ENCODE measurements at places on chromosomes 7 and 10.

GRCh38 chr7:93006480-93007095 lies 111.2 kb downstream of the SAMD9 start:
- DNase-seq: no peak

- no peak for DNase-seq
Observed at GRCh38 chr7:29463504-29464158, 100.0 kb upstream of the PRR15 start.

GRCh38 chr7:131103997-131104396 lies 223.7 kb upstream of the MKLN1 start:
- DNase-seq: peak; percentile 30

DNA sequence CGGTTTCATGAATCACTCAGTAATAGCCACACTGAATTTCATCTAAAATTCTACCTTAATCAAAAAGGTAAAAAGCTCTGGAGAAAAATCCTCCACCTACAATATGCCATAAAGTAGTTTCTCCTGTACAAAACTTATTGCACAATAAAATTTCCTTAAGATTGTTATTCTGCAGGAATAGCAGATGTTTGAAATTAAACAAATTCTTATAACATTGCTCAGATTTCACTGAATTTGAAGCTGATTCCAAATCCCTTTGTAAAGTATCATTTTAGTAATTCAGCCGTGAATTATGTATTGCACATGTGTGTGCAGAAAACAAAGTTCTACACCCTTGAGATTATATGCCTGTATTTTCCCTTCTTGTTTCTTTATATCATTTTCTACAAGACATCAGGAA lies 123.8 kb downstream of the AMPH start:
- DNase-seq: no peak

- DNase-seq: no peak
Observed at GRCh38 chr7:1085910-1086421, 1.9 kb upstream of the GPER1 start.

DNA sequence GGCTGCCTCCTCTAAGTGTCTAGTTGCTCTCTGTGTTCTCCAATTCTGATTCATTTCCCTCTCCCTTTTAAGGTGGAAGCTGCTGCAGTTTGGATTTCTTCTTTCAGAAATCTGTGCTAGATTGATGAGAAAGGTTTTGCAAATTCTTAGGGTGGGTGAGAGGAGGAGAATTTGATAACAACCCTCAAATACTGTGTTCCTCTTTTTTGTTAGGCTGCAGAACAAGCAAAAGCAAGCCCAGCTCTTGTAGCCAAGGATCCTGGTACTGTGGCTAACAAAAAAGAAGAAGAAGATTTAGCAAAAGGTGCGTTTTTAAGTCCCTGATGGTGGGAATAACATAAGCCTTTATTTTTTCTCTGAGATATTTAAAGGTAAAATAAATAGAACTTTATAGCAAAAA lies 49.1 kb downstream of the STAM start:
- no peak for DNase-seq

DNA sequence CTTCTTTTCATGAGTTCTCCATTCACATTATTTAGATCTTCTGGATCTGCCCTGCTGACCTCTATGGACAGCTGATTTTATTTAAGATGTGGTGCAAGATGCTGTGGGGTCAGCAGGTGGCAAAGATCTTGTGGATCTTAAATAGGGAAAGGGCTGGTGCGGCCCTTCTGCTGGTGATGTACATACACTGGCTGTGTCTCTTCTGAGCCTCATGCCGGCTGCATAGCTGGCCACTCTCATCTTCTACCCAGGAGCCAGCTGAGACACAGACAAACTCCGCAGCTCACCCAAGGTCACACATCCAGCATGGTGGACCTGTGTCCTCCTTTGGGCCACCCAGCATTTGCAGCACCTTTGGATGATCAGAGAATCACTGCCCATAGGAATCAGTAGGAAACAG lies 9.7 kb downstream of the RBP3 start:
- DNase-seq: no peak

- DNase-seq: no peak
Observed at GRCh38 chr10:50809596-50809995, 69.9 kb downstream of the ASAH2B start.

DNA sequence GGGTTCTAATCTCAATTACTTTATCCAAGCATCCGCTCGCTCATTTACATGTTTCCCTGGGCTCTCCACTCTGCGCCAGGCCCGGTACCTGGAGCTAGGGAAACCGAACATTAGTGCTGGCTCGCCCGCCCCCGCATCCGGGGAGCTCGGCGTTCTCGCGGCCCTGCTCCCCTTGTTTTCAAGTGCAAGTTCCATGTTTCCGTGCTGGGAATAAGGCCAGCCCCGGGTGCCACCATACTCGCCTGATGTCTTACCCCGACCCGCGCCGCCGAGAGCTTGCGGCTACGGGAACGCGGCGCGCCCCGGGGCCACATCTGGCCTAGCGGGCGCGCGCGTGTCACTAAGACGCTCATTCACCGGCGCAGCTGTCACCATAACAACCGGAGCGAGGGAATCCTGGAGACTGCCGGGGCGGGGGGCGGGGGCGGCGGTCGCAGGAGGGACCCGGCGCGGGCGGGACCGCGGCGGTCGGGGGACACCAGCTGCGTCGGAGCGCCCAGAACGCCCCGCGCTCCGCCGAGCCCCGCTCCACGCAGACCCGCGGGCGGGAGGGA lies at the start of gene NEURL1:
Gene NEURL1, plus strand, starts transcription at position 344 of the 554 bp plus-strand sequence. CDS start 683 bp downstream, outside the sequence.
- DNase-seq: peak; percentile 19

- no peak for DNase-seq
Observed at GRCh38 chr10:129767751-129768150, 196.3 kb downstream of the EBF3 start.

DNA sequence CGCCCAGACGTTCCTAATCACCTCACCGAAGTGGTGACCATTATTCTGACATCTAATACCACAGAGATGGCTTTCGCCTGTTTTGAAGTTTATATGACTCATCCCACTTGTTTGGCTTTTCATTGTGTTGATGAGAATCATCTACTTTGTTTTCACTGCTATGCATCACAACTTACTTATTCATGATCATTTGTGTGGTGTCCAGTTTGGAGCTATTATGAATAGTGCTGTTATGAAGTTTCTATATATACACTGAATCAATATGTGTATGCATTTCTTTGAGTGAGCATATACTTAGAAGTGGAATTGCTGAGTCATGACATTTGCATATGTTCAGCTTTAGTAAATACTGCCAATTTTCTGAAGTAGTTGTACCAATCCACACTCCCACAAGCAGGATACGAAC lies 38.6 kb upstream of the TNKS2 start:
- no peak for DNase-seq

- no peak for DNase-seq
Observed at GRCh38 chr7:154879629-154880028, 123.3 kb downstream of the PAXIP1 start.

DNA sequence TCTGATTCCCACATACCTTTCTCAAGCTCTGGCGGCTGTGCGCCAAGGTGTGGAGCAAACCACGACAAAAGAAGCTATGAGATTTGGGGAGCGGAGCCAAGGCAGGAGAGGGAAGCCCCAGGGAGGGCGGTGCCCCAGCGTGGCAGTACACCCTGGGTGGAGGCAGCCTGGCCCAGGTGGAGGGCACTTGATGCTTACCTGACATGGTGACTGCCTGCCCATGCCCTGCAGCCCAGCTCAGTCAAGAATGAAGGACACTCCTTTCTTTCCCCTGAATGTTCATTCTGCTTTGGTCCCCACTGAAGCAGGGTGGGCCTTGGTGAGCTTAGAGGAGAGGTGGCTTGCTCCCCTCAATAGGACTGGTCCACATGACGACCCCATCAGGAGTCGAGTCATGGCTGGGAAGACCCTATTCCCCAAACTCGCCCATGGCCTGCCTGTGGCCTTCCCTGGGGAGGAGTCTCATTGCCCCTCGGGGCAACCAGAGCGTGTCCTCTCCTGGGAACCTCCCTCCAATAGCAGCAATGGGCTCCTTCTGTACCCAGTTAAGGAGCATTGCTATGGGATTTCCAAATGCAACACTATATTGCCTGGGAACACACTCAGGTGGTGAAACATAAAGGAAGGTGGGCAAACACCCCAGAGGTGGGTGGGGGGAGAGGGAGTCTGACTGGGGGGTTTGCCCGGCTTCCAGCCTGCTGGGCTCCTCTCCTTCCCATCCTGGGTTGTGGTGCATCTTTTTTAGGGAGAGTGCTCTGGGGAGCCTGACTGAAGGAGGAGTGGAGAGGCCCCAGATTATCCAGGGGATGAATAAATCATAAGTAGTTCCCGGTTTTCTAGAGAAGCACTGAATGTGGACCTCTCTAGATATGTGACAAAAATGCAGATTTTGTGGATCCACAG lies 22.7 kb downstream of the RAMP3 start:
- DNase-seq: no peak

- DNase-seq: no peak
Observed at GRCh38 chr7:80725181-80725611, 86.8 kb downstream of the CD36 start.

DNA sequence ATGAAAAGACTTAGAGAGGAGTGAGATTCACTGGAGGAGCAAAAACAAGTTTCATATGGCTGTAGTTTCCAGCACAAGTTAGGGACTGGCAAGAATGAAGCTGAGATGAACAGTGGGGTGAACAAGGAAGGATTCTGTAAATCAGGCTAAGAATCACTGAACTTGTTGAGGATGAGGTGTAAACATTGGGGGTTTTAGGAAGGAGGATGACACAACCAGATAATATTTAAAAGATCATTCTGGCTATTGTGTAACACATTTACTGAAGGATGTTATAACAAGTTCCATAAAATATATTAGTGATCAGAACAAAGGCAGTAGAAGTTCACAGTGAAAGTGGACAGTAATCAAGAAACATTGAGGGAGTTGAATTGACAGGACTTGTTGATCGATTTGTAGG lies 68.9 kb downstream of the CD36 start:
- no peak for DNase-seq

DNA sequence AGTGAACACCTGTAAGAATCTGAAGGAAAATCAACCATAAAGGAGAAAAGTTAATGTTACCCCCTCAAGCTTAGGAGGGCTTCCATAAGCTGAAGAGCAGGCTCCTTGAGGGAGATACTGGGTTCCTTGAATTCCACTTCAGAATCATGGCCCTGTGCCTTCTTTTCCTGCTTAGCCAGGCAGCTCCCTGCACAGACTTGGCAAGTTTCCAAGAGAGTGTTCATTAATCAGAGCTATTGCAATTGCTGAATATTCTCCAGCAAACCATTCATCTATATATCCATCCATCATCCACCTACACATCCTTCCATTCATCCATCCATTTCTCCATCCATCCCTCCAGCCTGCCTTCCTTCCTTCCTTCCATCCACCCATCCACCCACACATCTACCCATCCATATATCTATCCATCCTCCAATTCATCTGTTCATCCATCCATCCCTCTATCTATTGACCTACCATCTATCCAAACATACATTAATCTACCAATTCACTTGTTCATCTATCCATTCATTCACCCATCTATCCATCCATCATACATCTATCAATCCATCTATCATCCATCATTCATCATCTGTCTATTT lies 574.4 kb downstream of the PTPRN2 start:
- no peak for DNase-seq

- DNase-seq: peak; percentile 57
Observed at GRCh38 chr10:92240289-92241157, 50.4 kb downstream of the CPEB3 start.

DNA sequence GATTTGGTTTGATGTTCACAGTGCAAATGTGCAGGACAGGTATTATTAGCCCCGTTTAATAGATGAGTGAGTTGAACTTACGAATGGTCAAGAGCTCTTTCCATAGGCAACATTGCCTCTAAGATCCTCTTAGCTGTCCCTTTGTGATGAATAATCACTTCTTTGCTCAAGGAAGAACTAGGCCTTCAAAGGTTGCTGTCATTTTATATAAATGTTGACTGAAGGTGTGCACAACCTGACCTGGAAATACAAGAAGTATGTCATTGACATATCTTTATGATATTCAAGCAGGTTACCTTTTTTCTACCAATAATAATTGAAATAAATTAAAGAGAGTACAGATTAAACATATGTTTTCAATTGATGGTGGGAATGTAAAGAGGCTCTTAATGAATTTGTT lies 48.5 kb upstream of the GLCCI1 start:
- DNase-seq: no peak

DNA sequence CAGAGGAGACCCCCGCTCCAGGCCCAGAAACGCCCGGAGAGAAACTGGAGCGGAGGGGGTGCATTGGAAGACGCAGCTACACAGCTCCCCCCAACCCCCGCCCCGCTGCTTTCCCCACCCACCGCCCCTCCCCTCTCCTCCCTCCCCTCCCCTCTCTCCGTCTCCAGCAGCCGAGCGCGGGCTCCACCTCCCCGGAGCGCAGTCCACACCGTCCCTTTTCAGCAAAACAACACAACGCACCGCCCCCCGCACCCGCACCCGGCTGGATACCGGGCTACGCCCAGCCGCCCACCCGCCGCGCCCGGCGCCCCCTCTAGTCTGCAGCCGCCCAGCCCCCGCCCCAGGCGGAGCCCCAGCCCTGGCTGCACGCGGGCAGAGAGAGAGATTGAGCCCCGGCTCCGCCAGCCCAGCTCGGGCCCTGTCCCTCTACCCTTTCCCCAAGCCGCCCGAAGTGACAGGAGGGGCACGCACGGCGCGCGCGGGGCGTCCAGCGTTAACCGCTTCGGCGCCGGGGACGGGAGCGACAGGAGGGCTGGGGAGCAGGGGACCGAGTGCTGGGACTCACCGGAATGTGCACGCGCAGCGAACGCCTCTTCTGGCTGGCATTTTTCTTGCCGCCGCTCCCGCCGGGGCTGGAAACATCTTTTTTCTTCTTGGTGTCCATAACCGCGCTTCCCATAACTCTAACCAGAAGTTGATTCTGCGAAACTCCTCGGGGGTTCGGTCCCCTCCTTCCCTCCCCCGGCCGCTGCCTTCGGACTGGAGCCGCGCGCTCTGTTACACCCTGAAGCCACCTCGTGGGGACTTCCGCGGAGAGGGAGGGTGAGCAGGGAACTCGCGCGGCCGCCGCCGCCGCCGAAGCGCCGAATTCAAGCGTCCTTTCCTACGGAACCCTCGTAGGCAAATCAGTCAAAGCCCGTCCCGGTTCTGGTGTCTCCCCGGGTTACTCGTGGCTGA lies 695 bp downstream of the PRKAG2 start:
- DNase-seq: peak; percentile 66

DNA sequence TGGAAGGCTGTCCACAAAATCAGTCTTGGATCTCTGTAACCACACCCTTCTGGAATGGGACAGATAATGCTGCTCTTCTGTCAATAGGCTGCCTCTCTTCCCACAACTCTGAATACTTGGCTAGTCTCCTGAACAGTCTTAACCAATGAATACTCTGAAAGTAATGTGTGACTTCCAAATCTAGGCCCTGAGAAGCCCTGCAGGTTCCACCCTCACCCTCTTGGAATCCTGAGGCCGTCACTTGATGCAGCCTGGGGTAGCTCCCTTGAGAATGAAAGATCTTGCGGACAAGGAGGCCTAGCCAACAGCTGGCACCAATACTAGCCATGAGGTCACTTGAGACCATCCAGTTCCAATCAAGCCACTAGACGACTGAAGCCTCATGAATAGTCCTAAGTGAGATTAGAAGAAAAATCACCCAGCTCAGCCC lies 109.2 kb downstream of the ARHGAP12 start:
- no peak for DNase-seq

DNA sequence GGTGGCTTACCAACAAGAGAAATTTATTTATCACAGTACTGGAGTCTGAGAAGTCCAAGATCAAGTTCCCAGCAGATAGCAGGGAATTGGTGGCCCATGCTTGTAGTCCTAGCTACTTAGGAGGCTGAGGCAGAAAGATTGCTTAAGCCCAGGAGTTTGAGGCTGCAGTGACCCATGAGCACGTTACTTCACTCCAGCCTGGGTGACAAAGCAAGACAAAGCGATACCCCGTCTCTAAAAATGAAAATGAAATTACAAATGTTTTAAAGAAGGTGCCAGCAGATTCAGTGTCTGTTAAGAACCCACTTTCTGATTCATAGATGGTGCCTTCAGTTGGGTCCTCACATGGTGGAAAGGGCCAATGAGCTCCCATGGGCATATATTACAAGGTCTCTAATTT lies 20.6 kb upstream of the ARHGAP12 start:
- DNase-seq: no peak

Measured in CD4-positive, alpha-beta T cell treated with Interleukin-10 for 1 hour (primary cell).